Activated CD4-positive, alpha-beta memory T cell treated with anti-CD3 and anti-CD28 coated beads, Interleukin-2, amount 10 ng/mL, durations not matched to agents 7 days and 5 days (primary cell): ENCODE measurements at places on chromosomes 6 and 20. TPM values are rescaled to one million over a fixed set of nuclear protein-coding genes. Genes with fewer than 3 reads are reported as not detected.

DNA sequence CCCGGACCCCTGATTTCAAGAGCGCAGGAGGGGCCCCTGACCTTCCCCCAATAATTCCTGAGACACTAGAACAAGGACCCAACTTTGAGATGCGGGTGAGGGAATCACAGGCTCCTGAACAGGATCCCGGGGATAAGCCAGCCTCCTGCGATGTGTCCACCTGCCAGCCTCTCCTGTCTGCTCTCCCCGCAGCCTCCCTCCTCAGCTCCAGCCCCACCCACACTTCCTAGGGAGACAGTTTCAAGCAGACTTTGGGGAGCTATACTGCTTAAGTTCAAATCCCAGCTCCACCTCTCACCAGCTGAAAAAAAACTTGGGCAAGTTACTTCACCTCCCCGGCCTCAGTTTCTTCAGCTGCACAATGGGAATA, 50.8 kb downstream of the GRM4 start:
- no peak for DNase-seq

DNA sequence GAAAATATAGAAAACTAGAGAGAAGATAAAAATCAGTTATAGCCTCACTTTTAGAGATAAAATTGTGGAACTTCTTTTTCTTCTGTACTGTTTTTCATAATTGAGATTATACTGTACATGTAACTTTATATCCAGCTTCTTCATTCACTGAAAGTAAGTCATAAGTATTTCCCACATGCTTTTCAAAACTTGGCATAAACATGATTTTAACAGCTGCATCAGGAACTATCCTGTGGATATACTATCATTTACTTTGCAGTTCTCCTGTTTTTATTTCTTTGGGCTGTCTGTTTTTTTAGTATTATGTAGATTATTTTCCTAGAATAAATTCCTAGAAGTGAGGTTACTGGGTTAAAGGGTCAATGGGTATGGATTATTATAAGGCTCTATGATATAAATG, 14.8 kb downstream of the DSTN start:
- DNase-seq: no peak

- no peak for DNase-seq
Measured at GRCh38 chr6:37865504-37865903, 46.0 kb downstream of the ZFAND3 start.

DNA sequence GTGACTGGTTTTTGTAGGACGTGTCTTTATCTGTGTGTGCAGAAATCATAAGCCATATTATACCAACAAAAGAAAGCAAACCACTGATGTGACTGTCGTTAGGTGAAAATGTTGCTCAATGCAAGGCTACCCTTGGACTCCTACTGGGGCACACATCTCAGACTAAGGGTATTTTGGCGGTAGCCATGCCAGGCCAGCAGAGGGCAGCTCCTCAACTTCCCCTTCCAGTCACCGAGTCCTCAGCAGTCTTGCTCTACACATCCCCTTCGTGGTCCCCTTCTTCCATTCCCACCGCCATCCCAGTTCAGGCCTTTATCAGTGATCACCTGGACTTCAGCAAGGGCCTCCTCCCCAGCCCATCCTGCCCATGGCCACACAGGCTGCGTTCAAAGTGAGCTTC, 113.7 kb upstream of the GGTLC1 start:
- peak; percentile 35 for DNase-seq

- no peak for DNase-seq
Measured at GRCh38 chr6:55714831-55715230, 135.8 kb upstream of the HMGCLL1 start.

GRCh38 chr6:121593011-121593641, 157.7 kb downstream of the GJA1 start:
- DNase-seq: no peak

- no peak for DNase-seq
Measured at GRCh38 chr20:62708591-62709536, at the start of gene NTSR1. Gene NTSR1 (plus strand): TSS chr20:62708836. CDS start chr20:62709208, 372 bp downstream.

DNA sequence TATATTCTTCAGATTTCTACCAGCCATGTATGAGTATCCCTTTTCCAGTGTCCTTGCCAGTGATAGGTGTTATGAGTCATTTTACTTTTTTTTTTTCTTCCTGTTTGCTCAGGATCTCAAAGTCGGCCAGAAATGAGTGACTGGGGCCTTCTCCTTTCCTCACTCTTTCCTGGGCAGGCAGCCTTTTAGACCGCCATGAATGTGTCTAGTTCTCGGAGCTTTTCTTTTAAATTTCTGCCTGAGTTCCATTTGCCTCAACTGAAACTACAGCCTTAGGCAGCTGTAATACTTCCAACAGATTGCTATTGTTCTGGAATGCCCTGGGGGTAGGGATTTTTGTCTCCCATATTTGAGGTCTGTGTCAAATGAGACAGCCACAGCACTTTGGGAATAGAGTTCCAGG, 83.7 kb downstream of the STXBP5 start:
- no peak for DNase-seq

DNA sequence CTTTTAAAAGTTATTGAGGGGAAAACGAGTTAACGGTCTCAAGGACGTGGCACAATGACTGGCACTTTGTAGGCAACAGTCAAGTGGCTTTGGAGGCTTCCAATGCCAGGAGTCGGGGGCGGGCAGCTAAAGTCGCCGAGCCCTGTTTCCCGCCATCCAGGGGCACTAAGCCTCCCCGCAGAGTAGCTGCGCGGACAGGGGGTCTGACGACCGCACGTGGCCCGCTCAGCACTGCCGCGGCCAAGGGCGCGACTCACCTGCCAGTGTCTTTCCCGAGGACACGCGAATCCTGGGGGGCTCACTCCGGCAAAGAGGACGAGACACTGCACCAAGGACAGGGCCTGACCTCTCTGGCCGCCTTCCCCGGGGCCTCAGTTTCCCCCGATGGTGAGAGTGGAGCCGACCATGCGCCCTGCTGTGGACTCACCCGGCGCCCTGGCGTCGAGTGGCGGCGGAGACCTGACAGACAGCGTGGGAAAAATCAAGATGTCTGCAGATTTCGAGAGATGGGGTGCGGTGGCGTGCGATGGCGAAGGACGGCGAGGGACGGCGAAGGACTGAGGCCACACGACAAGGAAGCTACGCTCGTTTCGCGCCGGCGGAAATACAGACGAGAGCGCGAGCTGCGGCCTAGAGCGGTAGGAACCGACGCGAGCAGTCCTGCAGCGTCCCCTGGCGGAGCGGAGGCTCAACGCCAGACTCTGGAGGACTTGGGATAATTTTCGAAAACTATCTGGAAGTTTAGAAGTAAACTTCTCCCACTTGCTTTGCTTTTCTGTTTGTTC, at the start of gene SNHG17:
Gene SNHG17 (minus strand): TSS at position 559 of the 785 bp plus-strand sequence.
- peak; percentile 89 for DNase-seq

DNA sequence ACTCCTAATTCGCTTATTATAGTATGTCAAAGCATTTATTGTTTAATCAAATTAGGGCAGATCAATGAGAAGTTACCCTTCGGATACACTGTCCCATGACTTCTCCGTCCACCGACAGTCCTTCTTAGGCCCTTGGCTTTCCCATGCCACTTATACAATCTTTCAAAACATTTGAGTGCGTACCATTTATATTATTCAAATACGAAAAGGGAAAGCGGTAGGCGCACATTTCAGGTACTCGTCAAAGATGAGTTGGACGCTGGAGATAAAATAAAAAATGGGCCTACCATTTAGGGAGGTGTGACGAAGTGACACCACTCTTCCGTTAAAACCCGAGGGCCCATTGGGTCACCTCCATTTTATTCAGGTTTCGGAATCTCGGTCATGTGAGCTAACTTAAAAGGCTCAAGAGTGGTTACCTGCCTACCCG, 542 bp upstream of the AFG1L start:
- DNase-seq: no peak

DNA sequence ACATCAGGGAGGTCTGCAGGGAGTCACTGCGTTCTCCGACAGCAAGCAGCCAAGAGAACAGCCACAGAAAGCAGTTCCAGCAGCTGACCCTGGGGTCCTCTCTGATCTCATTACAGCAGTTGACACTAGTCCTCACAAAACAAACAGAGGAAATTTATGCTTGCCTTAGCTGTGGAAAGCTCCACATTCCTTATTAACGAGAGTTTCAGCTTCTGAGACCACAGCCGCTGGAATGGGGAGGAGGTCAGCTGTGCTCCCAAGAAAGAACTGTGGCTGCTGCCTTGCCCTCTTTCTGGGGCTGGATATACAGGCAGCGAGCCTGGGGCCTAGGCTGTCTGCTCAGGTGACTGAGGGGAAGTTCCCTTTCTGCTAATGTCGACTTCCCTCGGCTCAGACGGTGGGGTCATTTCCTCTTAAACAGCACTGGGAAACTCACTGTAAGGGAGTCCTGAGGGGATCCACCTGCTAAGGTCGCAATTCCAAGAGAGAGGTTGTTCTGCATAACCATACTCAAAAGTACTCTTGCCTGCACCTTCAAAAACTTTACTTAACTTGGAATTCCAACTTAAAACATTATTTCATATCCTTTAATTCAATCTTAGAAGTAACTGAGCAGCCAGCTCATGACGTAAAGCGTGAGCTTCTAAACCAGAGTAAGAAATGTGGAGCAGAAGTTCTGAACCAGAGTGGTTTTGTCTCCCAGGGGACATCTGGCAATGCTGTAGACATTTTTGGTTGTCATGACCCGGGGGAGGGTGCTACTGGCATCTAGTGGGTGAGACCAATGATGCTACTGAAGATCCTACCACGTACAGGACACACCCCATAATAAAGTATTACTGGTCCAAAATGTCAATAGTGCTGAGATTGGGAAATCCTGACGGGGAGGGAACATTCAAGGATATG, 80.3 kb downstream of the BACH2 start:
- DNase-seq: no peak

DNA sequence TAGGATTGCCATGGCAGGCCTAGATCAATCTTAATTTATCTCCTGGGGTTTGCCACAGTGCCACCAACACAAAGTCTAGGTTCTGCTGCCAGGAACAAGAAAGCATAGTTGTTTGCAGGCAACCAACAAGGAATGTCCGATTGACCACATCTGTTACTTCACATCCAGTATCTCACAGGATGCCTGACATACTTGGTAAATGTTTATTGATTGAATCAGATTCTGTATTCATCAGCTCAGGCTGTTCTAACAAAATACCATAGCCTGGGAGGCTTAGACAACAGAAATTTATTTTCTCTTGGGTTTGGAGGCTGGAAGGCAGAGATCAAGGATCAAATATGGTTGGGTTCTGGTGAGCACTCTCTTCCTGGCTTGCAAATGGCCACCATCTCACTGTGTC, 26.3 kb upstream of the MC3R start:
- no peak for DNase-seq

GRCh38 chr20:36120241-36120640, 34.3 kb upstream of the EPB41L1 start:
- DNase-seq: no peak

- peak; percentile 34 for DNase-seq
Measured at GRCh38 chr6:140586426-140587061, 1212.1 kb upstream of the CITED2 start.

DNA sequence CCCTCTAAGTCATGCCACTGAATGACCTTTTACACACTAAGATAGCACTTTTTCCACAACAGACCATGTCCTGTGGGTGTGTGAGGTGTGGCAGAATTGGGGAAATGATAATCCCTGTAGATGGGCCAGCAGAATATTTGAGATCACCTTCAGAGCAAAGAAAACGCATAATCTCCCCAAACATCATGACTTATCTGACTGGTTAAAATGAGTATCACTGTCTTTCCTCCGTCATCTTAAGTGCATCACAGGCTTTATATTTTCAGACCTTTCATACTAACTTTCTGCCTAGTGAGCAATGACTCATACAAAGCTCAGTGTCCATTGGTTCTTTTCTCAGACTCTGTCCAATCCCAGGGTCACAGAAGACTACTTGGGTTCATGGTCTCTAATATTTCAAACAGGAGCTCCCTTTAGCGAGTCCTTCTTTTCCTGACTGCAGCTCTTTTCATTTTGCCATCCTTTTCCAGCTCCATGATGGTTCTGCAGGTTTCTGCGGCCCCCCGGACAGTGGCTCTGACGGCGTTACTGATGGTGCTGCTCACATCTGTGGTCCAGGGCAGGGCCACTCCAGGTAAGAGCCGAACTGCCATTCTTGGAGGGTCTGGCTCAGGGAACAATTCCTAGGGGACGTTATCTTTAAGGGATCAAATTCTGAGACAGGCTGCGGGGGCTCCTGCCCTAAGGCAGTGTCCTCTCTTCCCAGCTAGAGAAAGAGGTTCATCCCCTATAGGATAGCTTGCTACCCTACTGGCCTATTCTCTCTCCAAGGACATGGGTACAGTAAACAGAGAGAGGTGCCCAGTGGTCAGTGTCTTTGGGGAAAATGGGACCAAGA, at the start of gene HLA-DPB1:
Gene HLA-DPB1 (plus strand): TSS at position 423 of the 838 bp plus-strand sequence. CDS start 52 bp downstream, at position 475.
- DNase-seq: peak; percentile 34

- no peak for DNase-seq
Measured at GRCh38 chr20:16321291-16321690, 252.0 kb downstream of the KIF16B start.

DNA sequence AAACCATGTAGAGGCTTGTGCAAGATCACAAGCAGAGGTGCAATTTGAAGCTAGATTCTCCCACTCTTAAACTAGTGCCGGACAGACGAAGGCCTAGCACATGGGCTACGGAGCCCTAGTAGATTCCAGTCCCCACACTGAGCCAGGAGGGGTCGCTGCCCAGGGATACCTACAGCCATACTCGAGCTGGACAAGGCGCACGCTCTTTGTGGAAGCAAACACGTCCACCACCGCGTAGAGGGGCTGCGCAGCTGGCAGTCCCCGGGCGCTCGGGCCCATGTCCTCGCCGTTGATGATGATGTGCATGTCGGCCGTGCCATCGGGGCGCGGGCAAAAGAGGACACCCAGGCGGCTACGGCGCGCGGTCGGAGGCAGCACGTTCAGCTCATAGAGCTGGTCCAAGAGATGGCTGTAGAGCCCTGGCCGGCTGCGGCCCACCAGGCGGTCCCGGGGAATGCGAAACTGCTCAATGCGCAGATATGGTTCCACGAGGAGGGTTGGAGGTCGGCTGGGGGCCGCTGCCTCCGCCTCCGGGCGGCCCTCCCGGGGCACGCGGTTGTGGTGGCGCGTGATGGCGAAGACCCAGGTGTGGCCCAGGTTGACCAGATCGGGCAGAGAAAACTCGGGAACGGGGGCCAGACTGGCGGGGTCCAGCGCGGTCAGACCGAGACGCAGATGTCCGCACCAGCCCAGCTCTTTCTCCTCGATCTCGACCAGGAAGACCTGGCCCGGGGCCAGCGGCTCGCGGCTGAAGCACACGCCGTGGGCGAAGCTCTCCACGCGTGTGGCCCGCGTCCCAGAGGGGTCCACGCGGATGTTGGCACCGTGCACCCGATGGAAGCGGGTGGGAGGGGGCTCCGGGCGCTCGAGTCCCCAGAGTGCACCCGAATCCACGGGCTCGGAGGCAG, 677 bp downstream of the NEURL2 start:
- DNase-seq: peak; percentile 41

PROCR gene
- 0.88 TPM for total RNA-seq

KIAA0408 gene
- 12.2 TPM for total RNA-seq

DACT2 gene
- total RNA-seq: 0.15 TPM

HLA-DOB gene
- total RNA-seq: 2.2 TPM
